Breast epithelium (tissue), 4 donors: ENCODE measurements at places on chromosomes 5 and 9. TPM values are rescaled to one million over a fixed set of nuclear protein-coding genes. Genes with fewer than 3 reads are reported as not detected.
A peak's percentile ranks its signal among the peaks of the same experiment; 100 is the strongest.

DNA sequence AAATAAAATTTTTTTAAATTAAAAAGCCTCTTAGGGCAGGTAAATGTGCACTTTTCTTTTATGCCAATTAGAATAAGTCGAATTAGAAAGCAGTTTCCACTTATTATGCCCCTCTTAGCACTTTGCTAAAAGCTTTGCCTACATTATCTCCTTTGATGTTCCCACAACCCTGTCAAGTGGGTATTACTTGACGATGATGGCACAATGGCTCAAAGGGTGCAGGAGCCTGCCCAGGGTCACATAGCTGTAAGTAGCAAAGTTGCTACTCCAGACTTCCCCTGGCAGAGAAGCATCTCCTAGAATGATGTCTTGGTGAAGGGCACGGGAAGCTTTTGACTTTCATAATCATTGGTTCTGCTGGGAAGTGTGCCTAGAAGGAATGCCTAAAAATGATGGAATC, 18.4 kb upstream of the IQGAP2 start:
- DNase-seq, result no peak

The CAPSL gene
- total RNA-seq, result not detected

The TMEM171 gene
- 0.64 TPM for total RNA-seq

GRCh38 chr9:2017331-2018161, 2.4 kb downstream of the SMARCA2 start:
- DNase-seq, result peak; percentile 70

- DNase-seq, result no peak
Observed at GRCh38 chr9:111898331-111899096, 1.9 kb downstream of the UGCG start.

DNA sequence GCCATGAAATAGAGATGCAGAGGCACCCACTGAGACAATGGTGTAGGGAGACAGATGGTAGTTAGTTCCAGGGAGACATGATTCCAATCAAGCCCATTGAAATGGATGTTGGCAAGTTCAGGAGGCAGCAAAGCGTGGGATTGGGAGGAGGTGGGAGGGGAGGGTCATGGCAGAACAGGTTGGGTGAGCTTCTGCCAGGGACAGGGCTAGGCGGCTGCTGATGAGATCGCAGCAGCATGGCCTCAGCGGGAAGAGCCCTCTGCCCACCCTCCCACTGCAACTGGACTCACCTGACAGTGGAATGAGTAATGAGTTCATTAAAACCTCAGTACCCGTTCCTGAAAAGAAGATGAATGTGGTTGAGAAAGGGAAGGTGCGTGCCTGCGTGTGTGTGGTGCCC, 418.2 kb downstream of the CDK5RAP2 start:
- DNase-seq, result no peak

DNA sequence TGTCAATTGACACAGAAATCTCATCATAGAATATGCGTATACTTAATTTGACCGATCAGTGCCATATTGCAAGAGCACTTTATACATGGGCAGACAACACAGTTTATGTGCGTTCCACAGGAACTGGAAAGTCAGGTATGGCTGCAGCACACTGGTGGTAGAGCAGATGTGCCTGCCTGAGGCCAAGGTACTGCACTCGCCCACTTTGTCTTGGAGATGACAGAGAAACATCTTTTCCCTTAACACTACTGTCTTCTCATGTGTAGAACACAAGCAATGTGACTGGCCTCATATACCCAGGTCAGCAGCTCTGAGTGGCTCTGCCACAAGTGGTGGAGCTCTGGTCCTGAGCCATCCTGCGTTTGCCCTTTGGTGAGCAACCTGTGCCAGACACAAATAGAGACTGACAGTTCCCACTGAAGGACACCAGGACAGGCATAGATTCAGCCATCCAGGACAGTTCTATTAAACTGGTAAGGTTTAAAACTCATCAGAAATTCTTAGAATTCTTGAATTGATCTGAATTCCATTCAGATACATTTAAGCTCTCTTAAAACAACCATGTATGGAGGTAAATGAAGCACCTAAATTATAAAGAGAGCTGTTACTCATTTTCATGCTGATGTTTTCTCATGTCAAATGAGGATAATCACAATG, 21.0 kb upstream of the PPP2CA start:
- no peak for DNase-seq

DNA sequence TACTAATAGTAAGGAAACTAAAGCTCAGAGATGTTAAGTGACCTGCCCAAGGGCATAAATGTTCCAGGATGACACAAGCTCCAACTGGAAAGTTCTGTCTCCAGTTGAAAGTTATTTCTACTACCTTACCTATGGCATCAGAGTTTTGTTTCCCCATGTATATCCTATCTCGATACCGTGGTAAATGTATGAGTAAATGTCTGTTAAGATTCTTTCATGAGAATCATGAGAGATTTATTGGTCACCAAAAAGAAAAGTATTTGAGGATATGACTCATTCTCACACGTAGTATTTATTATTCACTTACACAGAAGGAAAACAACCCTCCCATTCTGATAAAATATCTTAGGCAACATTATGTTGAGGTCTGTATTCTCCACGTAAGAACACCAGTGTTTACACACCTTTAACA, 11.1 kb upstream of the SHOC1 start:
- no peak for DNase-seq

DNA sequence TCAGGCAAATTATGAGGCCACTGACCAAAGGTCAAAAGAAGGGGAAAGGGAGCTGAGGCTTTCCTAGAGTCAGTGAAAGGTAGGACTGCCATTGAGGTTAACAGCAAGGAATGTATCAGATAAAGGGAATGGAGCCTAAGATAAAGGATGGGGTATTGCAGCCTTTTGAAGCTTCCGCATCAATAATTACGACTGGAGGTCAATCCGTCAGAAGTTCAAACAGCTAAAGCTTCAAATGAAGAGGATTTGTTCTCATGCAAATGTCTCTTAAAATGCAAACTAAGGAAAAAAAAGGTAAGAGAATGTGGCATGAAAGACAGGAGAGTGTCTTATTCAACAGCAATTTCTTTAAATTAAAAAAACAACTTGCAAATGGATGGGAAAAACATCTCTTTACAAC, 341.1 kb upstream of the RGMB start:
- DNase-seq, result no peak

DNA sequence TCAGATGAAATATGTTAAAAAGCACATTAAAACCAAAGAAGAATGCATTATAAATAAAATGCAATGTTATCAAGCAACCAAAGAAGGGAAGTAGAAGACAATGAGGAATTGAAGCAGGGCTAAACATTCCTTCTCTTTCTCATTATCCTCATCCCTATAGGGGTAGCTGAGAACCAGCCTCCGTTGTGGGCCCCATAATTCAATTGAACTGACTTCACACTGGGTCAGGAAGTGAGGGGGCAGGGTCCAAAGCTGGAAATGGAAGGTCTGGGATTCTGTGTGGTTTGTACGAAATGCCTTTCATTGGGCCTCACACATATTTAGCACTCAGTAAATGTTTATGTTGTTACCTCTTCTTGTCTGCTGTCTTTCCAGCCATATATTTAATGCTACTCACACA, 220.4 kb upstream of the CD180 start:
- DNase-seq, result no peak

The FABP6 gene
- not detected for total RNA-seq

DNA sequence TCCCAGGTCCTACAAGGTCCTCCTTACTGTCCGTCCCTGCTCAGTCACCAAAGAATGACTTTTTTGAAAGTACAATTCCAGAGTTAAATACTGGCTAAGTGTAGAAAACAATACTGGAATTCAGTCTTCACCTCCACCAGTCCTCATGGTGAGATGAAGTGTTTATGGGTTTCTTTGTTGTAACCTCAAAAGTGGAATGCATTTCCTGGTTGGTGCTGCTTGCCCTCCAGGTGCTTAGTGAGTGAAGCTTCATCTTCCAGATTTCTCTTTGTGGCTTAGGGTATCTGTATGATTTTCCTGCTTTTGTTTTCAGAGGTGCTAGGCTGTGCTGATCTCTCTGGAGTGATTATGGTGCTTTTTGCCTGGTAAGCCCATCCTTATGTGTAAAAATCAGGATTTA, 49.4 kb upstream of the DHFR start:
- no peak for DNase-seq

DNA sequence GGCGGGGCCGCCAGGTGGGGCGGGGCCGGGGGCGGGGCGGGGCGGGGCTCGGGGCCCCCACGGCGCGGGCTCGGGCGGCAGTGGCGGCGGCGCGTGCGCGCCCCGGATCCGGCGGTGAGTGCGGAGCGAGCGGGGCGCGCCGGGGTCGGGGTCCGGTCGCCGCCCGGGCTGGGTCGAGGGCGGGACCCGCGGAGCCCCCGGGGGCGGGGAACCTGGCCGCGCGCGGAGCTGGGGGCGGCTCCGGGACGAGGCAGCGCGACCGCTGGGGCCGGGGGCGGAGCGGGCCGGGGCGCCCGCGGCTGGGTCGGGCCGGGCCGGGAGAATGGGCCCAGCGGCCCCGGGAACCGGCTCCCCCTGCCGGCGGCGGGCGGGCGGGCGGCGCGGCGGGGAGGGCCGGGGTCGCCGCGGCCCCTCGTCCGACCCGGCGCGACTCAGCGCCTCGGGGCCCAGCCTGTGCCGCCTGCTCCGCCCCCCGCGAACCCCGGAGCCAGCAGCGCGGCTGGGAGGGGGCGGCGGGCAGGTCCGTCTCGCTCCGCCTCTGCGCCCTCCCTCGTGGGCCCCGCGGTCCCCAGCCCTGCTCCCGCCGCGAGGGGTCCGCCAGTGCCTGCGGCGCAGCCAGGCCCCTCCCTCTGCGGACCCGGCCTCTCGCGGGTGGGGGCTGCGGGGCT, 3.1 kb downstream of the EGFL7 start:
- DNase-seq, result no peak

- DNase-seq, result no peak
Observed at GRCh38 chr5:78597068-78597973, 51.3 kb downstream of the LHFPL2 start.

The FOXD4L5 gene
- total RNA-seq, result not detected

DNA sequence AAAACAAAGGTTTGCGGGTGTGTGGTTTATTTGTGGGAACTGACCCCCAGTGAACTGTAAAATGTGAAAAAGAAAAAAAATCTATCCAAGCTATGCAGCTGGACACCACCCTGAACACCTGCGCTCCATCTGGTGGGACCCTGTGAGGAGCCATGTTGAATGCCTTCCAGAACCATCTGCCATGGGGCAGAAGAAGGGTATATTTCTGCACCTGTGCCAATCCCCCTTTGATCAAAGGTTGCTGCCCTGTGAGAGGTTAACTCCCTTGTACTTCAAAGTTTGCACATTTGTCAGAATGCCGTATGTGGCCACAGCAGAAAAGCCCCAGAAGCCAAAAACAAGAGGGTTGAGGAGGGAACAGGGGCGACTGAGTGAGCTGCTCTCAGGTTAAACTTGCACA, 148.5 kb upstream of the ALDH1B1 start:
- no peak for DNase-seq

The OR13F1 gene
- not detected for total RNA-seq

GRCh38 chr5:4245511-4245910, 649.9 kb downstream of the IRX1 start:
- no peak for DNase-seq

- peak; percentile 49 for DNase-seq
Observed at GRCh38 chr5:458547-459353, 15.8 kb downstream of the EXOC3 start.

The PCDHB14 gene
- 4.2 TPM for total RNA-seq

GRCh38 chr9:95226921-95227320, 90.6 kb downstream of the FANCC start:
- DNase-seq, result no peak

The ARHGEF37 gene
- total RNA-seq, result 54.4 TPM

The OBP2A gene
- not detected for total RNA-seq

The ITGA1 gene
- 36.6 TPM for total RNA-seq

The NADK2 gene
- 31.8 TPM for total RNA-seq

The SLC31A2 gene
- total RNA-seq, result 54.3 TPM

DNA sequence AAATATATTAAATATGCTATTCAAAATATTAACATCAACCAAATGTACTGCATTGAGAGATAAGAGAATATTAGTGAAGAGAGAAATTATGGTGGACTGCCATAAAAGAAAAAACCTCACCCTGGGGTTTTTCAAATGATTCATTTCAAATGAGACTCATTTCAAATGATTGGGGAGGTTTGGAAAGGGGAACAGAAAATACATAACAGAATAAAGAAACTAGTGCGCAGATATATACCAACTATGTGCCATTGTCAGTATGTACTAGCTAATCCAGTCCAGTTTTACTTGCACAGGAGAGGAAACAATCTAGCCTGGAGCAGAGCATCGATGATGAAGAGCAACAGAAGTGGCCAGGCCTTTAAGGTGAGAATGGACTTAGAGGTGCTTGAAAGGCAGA, 651.6 kb upstream of the RORB start:
- DNase-seq, result no peak

The IL5 gene
- not detected for total RNA-seq

The PCDHGB3 gene
- 8.6 TPM for total RNA-seq

DNA sequence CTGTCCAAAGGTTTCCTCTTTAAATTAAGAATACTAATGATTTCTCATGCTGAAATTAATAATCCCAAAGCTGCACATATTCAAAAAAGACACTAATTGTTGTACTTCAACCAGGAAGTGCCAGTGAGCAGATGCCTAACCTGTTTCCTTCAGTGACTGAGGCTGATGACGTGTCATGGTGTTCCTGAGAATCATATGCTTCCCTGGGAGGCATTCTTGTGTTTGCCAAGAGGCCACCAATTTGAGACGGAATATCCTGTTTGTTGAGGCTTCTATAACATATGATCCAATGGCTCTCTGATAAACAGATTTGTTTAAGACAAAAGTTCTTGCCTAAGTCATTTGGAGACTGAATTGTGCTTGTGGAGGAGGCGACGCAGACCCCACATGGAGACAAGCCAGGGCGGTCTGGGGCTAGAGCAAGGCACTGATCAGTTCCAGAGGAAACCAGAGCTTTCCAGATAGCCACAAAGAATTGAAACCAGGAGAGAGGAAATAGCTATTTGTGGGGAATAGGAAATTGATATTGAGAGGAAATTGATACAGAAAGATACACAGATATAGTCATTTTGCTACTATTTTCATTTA, 66.4 kb upstream of the ZNF608 start:
- DNase-seq, result no peak

The GABRA6 gene
- total RNA-seq, result not detected

The GALNT12 gene
- total RNA-seq, result 3.9 TPM

The IL17B gene
- 5.6 TPM for total RNA-seq

The SLC24A2 gene
- total RNA-seq, result not detected

DNA sequence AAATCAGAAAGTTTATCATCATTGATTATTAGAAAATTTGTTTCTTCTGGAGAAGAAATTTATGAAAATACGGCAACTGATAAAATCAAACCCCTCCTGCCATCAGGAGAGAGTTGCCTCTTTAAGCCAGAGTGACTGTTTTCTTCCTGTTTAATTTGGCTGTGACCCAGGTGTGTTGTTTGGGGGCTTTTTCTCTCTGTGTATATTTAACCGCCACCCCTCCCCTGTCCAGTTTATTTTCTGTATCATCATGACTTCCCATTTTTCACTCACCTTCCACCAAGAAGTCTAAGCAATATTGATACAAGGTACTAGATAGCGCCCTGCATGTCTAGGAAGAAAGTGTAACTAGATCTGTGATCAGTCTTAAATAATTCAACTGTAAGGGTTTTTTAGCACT, 50.1 kb downstream of the FAM78A start:
- no peak for DNase-seq

The SNCB gene
- not detected for total RNA-seq

The C9orf153 gene
- 0.80 TPM for total RNA-seq

The PCDHA1 gene
- not detected for total RNA-seq

- no peak for DNase-seq
Observed at GRCh38 chr5:22985446-22985845, 132.3 kb upstream of the CDH12 start.
